ENCODE measurements at places on chromosomes 7 and 10.

DNA sequence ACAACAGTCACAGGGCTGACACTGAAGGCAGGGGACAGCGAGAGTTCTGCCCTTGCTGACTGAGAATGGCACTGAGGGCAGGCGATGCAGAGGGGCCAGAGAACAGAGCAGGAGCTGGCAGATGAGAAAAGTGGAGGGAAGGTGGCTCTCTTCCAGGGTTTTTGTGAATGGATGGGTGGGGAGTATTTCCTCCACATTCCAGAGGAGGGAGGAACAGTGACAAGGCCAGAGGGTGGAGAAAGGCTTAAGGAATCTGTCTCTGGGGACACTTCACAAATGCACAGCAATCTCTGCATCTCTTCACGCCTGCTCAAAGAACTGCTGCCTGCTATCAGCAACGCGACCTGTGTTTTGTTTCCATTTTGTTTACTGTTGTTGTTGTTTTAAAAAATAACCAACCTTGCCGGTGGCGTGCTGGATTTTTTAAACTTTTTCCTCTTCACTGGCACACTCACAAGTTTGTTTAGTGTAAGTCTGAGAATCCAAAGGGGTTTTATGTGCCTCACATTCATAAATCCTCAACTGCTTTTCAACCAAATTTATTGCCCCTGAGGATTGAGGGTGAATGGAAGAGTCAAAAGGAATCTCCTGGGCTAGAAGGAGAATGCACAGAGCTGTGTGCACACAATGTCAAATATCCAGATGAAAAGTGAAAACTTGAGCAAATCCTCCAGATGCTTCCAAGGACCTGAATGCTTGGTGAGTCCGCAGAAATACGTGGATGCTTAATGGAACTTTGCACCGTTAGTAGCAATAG is 129.3 kb downstream of the GLI3 start:
- no peak for DNase-seq

DNA sequence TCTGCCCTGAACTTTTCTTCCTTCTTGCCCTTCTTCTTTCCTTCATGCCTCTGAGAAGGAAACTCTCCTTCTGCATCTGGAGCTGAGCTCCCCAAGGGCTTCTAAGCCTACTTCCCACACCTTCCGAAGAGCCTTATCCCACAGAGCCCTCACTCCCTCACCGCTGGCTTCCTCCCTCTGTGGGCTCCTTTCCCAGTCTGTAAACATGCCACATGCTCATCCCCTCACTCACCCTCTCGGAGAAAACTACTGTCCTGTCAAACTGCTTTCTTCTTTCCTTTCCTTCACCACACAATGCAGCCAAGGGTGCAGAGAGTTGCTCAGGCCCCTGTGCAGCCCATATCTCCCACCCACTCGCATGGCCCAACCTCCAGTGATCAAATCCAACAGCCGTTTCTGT is 18.1 kb downstream of the ANKRD16 start:
- no peak for DNase-seq

DNA sequence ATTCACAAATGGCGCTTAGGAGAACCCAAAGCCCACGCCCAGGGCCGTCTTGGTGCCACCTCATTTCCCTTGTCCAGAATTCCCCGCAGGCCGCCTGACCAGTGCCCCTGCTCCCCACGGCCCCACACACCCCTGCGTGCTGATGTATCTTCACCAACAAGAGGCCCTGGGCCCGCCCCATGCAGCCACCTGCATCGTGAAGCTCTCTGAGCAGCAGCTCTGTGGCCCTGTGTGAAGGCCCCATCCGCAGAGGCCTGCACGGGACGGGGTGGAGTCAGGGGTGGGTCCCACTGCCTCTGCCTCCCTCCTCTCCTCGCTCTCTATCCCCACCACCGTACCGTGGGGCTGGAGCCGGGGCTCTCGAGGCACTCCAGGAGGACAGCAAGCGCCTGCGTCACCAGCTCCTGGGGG is 14.7 kb downstream of the BRAT1 start:
- DNase-seq = no peak

DNA sequence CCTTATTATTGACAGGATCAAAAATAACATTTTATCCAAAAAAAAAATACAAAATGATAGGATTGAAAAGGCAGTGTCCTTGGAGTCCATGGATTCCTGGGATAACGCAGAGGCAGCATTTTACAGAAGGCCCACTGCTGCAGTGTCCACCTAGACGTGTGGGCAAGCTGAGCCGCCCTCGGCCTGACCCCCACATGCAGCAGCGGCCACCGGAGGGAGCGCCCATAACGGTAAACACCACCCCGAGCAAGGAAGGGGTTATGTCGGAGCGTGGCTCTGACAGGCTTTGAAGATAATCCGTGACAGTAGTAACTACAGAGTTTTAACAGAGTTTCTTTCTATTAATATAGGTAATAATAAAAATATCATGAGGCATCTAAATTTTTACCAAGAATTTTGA is 45.3 kb upstream of the PITRM1 start:
- no peak for DNase-seq

GRCh38 chr7:130353196-130353595 is 8.6 kb downstream of the CPA5 start:
- no peak for DNase-seq

DNA sequence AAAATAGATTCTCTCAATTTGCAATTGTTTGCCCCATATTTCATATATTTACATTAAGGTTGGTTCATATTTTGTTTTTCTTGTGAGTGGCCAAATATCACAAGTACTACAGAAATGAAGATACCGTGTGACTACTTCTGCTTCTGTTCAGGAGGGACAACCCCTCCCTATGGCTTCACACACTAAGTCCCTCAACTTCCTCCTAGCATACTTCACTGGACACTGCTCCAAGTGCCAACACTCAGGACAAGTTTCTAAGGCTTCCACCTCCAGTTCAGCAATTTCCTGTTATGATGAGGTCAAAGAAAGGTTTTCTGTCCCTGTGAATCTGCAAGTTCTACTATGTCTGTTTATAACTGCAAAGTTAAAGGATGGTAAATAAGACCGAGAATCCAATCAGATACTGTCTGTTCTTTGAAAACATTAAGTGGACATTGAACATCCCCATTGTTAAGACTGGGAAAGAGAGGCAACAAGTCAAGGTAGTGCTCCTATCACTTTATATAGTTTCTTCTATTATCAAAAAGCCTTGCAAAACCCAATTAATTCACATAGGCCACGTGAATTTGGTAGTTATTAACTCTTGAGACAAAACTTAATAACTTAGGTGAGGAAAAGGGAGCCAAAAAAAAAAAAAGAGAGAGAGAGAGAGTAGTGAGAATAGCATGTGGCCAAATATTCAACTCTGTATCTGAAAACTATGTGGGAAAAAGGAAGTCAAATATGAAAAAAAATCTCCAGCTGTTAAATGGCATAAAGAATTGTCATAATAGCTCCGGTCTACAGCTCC is 81.3 kb upstream of the DKK1 start:
- DNase-seq = no peak

DNA sequence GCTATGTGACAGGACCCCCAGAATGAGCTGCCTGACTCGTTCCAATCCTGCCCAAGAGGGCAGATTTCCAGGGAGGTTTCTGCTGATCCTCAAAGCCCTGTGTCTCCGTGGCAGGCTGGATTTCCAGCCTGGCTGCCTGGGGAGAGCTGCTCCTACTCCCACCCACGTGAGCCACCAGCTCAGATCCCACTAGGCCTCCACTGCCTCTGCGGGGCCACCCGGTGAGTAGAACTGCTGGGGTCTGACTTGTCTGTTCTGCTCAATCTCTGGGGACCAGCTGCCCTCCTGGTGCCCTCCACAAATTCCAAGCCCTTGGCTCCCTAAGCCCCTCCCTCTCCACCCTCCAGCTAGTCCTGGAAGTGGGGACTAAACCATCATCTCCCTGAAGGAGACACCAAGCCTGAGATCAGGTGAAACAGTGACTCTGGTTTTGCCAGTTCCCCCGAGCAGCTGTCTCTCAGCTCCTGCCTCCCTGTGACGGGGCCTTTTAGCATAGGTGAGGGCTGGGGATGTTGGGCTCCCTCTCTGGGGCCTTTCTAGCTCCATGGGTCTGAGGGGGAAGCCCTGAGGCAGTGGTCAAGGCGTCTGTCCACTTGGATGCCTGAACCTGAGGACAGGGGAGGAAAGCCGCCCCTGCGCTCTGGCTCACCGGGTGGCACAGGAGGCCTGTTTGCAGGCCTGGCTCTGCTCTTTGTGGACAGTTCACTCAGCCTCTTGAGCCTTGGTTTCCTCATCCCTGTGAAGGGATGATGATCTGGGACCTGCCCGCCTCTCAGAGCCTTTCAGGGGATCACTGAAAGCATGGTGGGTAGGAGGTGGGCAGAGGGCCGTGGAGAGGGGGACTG is 5.6 kb downstream of the FAM241B start:
- no peak for DNase-seq

- no peak for DNase-seq
These were observed 106.5 kb upstream of the PRR15 start for GRCh38 chr7:29457141-29457561.

DNA sequence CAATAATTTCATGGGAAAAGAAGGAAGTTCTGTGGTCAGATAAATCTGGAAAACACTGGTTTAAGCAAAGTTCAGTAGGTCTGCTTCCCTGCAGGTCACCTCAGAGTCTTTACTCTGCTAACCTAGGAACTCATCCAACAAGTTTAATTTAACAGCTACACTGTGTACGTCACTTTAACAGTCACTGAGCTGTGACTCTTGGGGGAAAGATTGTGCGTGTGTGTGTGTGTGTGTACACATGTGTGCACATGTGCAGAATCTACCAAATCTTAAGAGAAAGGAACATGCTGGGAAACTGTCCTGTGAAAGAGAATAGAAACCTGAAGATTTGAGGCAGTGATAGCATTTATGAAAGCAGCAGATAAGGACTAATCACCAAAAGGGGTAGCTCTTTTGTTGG is 62.6 kb downstream of the IKZF1 start:
- DNase-seq = no peak

GRCh38 chr10:74103560-74104258 is 46.9 kb downstream of the AP3M1 start:
- no peak for DNase-seq

DNA sequence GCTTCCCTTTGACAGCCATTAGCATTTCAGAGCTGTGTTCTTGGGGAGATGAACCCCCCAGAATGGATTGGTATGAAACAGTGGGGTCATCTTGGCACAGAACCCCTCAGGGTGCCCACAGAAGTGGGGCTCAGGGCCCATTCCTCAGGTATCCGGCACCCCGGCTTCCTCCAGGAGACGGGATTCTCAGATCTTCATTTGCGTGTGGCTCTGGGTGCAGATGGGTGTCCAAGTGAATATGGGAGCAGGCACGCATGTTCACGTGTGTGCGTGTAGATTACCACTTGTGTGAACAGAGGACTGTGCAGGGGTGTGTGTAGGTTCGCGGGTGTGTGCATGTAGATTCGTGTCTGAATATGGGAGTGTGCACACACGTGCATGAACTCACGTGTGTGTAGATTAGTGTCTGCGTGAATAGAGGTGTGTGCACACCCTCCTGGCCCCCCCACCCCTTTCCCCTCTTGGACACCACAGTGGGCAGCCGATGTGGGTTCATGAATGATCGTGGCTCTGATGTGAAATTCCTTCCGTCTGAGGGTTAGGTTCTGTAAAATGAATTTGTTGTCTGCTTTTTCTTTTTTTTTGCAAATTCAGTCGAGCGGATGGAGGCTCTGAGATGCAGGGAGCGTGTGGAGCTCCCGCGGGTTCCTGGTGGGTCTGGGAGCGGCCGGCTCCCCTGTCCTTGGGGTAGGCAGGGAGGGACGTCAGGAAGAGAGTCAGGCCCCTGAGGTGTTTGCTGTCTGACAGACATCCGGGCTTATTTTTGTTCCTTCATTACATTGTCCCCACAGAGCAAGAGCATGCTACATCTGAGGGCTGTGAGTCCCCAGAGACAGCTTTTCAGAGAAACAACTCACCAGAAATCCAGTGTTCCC is 7.4 kb downstream of the ELFN1 start:
- DNase-seq = no peak

DNA sequence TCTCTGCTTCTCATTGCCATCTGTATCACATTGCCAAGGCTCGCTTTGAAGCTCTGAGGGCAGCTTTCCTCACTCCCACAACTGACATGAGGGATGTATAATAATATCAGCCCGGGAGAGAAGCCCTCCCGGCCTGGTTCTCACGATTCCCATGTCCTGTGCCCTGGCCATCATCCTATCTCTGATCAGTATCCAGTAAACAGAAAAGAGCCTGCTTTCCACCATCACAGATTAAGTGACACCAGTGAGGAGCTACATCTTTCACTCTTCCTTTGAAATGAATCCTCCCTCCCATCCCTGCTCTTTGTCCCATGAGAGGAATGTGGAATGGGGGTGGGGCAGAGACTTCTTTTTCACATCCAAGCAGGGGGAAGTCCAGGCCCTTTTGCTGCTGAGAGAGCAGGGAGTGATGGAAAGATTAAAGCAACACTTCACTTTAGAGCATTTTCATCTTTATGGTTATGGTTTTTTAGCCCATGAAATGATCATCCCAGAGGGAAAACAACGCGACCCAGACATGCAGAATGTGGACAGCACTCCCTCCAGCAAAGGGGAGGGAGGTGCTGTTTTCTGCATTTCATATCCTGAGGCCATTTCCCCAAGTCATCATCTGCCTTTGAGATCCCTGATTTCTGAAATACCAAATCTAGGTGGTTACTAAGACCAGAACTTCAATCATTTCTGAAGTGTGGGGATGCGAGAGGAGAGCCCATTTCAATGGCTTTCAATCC is 84.6 kb upstream of the LYZL1 start:
- no peak for DNase-seq

GRCh38 chr10:16944402-16944801 is 127.2 kb upstream of the RSU1 start:
- DNase-seq = peak; percentile 80

DNA sequence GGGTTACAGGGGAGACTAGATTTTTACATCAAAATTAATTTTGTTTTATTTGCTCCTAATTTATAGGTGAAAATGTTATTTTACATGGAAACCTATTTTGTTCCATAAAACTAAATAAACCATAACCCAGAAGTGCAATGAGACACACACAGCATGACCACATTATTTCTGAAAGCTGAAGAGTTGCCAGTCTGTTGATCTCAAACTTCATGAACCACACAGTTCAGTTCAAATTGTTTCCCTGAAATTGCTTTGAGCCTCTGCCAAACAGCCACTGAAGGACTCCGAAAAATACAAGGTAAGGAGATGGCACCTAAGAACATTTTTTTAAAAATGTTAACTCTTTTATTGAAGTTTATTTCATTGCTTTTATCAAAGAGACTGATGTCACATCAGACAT is 25.0 kb upstream of the ITGB8 start:
- no peak for DNase-seq

- no peak for DNase-seq
These were observed 209.5 kb downstream of the FAM107B start for GRCh38 chr10:14565199-14565598.

- DNase-seq = peak; percentile 40
These were observed 182.8 kb downstream of the ARHGAP12 start for GRCh38 chr10:31745612-31746376.

DNA sequence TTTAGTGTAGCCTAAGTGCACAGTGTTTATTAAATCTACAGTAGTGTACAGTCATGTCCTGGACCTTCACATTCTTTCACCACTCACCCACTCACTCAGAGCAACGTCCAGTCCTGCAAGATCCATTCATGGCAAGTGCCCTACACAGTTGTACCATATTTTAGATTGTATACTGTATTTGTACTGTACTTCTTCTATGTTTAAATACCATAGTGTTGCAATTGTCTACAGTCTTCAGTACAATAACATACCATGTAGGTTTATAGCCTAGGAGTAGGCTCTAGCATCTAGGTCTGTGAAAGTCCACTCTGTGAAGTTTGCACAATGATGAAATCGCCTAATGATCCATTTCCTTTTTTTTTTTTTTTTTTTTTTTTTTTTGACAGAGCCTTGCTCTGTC is 12.0 kb downstream of the EEPD1 start:
- DNase-seq = no peak

- DNase-seq = no peak
These were observed 318.3 kb downstream of the NXPH1 start for GRCh38 chr7:8751557-8752231.
